ENCODE measurements at places on chromosomes 6 and 20. TPM values are rescaled to one million over a fixed set of nuclear protein-coding genes. Genes with fewer than 3 reads are reported as not detected.
A peak's percentile ranks its signal among the peaks of the same experiment; 100 is the strongest.

The SLC22A16 gene
- polyA plus RNA-seq, result not detected

The DDX43 gene
- polyA plus RNA-seq, result 0.28 TPM

- no peak for DNase-seq
Observed at GRCh38 chr6:26105842-26106241, 18.6 kb downstream of the HFE start.

DNA sequence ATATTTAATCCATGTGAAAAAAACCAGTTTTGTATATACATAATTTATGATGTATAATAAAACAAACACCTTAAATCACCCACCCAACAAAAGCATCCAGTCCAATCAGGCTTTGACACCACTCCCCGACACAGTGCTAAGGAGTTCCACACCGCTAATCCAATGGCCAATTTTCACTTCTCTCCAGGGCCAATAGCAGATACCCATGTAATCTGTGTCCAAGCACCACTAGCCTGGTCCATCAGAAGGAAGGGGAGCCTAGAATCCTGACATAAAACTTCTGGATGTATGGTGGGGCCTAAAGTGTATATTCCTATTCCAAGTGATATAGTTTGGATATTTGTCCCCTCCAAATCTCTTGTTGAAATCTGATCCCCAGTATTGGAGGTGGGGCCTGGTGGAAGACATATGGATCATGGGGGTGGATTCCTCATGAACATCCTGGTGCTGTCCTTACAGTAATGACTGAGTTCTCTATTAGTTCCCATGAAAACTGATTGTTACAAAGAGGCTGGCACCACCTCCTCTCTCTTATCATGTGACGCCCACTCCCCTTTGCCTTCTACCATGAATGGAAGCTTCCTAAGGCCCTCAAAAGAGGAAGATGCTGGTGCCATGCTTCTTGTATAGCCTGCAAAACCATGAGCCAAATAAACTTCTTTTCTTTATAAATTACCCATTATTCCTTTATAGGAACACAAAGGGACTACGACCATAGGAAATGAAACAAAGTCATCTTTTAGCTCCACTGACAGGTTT is 20.8 kb downstream of the RALGAPA2 start:
- DNase-seq, result no peak

GRCh38 chr20:34163307-34163706 is 51.3 kb upstream of the EIF2S2 start:
- DNase-seq, result no peak

GRCh38 chr6:89952686-89953085 is 58.4 kb downstream of the GJA10 start:
- DNase-seq, result peak; percentile 25

DNA sequence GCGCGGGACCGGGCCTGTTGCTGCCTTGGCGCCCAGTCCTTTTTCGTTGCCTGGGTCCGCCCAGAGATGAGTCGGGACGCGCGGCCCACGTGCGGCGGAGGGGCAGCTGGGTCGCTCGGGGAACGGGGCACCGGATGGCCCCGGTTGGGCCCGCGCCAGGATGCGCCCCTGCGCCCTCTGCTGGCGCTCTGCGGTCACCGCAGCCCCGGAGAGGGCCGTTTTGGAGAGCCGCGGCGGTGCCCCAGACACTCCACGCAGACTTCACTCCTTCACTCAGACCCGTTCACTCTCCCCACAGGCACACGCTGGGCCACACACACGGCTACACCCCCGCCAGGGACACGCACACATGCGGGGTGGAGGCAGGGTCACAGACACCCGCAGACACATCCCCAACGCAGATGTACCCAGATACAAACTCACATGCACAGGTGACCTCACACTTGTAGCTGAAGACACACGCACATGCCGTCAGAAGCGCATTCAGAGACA is 38.8 kb downstream of the SRC start:
- DNase-seq, result peak; percentile 79

DNA sequence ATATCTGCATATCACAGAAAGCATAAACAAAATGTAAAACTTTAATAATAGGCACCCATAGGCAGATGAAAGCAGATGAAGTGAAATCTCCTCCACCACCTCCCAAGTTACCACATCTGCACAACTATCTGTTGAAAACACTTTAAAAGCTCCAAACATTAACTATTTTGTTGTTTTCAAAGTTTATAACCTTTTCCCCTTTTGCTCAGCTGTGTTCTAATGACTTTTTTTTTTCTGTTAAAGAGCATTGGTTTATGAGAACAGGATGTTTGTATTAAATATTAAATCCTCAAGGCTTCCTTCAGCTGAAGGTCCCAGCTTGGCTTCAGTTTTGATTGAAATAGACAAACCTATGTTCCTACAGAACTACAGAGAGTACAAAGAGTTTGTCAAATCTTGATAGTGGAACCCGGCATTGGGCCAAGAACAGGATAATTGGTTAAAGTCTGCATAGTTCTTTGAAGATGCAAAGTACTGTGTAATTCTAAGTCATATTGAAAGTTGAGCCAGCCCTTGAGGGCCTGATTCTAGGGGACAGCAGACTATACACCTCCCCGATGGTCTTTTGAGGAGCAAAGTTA is 255.1 kb upstream of the JAG1 start:
- no peak for DNase-seq

GRCh38 chr6:116986819-116987218 is 109.8 kb downstream of the RFX6 start:
- DNase-seq, result no peak

The DLK2 gene
- 0.39 TPM for polyA plus RNA-seq

The C20orf202 gene
- polyA plus RNA-seq, result not detected
